Right cardiac atrium (tissue), 5 donors: ENCODE measurements at places on chromosomes 6 and 20. TPM values are rescaled to one million over a fixed set of nuclear protein-coding genes. Genes with fewer than 3 reads are reported as not detected.

DNA sequence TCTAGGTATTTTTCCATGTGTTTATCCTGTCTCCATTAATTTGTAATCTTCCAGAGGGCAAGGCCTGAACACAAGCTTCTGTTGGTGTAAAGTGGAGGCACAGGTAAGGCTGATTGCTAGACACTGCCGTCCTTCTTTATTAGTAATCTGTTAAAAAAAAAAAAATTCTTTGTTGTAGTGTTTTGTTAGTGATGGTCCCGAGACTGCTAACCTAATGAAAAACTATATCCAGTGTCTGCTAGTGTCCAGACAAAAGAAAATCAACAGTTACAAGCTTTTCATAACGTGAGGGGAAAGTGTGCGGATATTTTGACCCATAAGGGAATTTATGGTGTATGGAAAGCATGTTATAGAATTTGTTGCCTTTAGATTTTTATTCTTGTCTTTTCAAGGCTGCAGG lies 4.2 kb upstream of the HIVEP1 start:
- no peak for DNase-seq

DNA sequence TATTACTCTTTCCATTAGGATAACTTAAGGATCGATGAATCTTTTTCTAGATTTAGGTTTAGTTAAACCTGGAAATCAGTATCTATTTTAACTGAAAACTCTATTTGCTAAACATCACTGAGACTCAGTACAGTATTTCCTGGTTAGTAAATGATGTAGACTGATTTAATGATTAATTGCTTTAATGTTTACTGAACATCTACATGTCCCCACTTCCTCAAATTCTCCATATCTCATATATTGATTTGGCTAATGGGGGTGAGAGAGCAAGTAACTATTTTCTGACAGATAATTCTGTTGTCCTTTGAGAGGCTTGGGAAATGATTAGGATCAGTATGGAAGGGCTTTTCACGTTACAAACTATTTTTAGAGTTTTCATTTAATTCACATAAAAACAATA lies 10.3 kb downstream of the MKKS start:
- DNase-seq: no peak

DNA sequence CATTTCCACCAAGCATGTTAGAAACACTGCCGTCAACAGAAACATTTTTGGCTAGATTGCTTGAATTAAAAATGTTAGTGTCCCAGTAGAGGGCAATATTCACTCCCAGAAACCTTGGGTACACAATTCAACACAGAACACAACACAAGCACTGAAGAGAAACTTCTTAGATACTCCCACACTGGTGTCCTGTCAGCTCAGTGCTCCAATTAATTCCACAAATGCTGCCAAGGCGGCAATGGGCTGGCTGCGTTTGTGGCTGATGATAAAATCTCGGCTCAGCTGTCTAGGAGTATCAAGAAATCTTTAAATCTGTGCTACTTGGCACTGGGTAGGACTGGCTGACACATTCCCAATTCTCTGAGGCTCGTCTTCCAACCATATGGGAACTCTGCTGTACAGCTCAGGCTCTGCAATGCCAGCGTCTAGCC lies 39.3 kb downstream of the BEND3 start:
- DNase-seq: no peak

GRCh38 chr6:104711371-104711770 lies 148.3 kb downstream of the HACE1 start:
- DNase-seq: no peak

DNA sequence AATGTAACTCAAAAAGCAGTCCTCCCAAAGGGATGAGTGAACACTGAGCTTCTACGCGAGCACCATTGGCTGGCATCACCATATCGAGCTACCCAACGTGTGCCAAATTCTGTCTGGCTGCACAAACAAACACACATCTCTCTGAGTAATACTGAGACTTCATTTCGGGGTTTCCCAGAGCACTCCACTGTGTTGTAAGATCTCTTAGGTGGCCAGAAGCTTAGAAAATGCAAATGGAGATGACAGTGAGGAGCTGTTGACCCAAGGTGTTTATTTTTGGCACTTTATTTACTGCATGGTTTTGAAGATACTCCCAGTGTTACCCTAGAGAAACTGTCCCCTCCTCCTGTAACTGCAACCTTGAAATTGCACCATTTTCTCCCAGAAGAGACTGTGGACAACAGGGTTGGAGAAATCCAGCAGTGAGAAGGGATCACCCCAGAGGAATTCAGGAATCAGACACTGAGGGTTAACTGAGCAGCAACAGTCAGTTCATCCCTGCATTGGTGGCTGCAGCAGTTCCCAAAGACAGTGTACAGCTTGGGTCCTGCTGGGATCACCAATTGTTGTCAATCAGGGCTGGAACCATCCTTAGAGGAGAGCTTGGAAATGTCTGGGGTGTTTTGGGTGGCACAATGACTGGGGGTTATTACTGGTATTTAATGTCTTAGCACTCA lies 1.0 kb upstream of the RIPOR2 start:
- no peak for DNase-seq

GRCh38 chr20:62908971-62909791 lies 17.1 kb downstream of the DIDO1 start:
- no peak for DNase-seq

GRCh38 chr6:44333273-44333919 lies 9.1 kb upstream of the SPATS1 start:
- no peak for DNase-seq

Gene FILIP1
- 131 TPM for total RNA-seq

Gene GTSF1L
- total RNA-seq: not detected
